ENCODE measurements at places on chromosomes 2 and 18.

- no peak for DNase-seq
These were observed 2.2 kb upstream of the IL1RN start for GRCh38 chr2:113124984-113125855.

GRCh38 chr18:22337833-22338232 is 79.9 kb downstream of the CTAGE1 start:
- DNase-seq, result no peak

GRCh38 chr2:239674981-239675825 is 274.4 kb upstream of the HDAC4 start:
- DNase-seq, result no peak

GRCh38 chr2:32375228-32375892 is 18.5 kb downstream of the BIRC6 start:
- no peak for DNase-seq

DNA sequence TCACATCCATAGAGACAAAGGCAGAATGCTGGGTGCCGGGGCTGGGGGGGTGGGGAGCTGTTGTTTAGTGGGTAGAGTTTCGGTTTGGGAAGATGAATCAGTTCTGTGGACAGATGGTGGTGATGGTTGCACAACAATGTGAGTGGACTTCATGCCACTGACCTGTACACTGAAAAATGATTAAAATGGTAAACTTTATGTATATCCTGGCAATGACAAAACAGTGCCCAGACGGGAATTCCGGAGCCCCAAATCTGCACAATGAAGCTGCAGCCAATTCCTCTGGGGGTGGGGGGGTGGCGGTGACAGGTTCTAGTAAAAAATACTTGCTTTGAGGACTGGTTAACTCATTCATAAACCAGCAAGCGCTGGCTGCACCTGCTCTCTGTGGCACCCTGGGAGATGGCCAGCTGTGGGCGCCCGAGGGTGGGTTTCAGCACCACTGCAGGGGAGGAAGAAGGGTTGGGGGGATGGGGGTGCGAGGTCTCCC is 81.8 kb upstream of the HPCAL1 start:
- no peak for DNase-seq

DNA sequence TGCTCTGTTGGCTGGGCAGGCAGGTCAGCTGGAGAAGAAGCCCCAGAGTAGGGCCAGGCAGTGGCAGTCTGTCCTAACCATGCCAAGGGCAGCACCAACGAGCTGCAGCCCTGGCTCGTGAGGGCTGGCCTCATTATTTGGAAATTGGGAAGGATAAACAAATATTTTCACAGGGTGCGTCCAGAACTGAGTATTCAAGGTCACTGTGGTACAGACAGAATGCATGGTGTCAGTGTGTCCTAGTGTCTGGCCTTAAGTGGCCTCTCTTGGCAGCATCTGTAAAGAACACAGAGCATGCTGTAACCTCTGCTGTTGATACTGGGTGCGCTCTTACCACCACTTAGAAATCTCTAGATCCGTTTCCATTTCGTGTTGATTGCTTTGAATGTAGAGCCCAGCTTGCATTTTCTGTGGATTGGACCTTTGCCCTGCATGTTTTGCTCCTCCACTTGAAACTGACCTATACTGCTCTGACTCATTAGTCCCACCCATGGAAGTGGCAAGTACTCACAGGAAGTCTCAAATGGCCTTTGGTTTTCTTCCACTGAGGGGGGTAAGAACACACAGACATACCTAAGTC is 88.2 kb downstream of the GREB1L start:
- no peak for DNase-seq

- no peak for DNase-seq
These were observed 328 bp upstream of the INHBB start for GRCh38 chr2:120345608-120346007.

GRCh38 chr2:27737676-27738348 is 33.7 kb upstream of the MRPL33 start:
- no peak for DNase-seq

DNA sequence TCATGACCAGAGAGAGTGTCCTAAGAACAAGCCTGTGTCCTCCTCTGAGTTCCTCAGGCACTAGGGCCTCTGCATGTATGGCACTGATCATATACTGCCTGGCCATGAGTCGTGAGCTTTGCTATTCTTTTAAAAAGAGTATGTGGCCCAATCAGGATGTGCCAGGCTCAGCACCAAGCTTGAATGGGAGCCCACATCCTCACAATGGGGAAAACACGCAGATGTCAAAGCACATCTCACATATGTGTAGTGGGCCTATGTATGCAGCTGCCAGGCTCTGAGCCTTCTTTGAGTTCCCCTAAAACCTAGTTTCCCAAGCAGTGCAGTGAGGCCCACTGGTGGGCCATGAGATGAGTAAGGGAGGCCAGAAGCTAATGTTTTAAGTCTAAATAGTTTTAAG is 69.9 kb upstream of the SLC1A4 start:
- no peak for DNase-seq

DNA sequence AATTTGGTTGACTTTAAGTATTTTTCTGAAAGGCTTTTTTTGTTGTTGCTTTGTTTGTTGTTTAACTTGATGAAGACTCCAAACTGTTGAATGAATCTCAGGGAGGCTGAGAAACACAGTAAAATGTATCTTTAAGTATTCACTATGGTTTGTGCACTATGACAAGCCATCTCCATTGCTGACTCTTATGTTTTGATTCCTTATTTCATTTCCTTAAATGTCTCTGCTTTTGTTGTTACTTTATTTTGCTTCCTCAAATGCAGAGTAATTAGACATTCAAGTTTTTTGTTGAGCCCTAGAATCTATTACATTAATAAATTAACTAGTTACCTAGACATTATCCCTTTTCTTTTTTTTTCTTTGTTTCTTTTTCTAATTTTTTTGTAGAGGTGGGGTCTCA is 46.3 kb upstream of the SLC39A10 start:
- DNase-seq, result no peak

DNA sequence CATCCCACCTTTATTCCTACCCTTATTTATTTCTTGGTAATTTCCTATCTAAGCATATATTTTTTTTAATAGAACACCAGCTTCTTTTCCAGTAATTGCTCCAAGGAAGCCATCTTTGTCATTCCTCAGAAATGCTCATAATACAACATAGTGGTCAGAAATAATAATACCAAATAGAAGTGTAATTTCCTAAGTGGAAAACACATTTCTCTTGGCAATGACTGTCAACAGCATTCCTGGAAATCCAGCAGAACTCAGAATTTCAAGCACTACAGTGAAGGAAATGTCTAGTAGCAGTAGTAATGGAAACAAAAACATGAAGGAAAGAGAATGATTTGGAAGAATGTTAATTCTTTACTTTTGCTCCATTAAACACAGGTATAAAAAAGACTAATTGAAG is 56.6 kb downstream of the GDF7 start:
- no peak for DNase-seq
